Central memory CD4-positive, alpha-beta T cell (primary cell): ENCODE measurements at places on chromosomes 1 and 21.

- no peak for DNase-seq
Measured at GRCh38 chr21:46385846-46386733, 62.1 kb downstream of the PCNT start.

- no peak for DNase-seq
Measured at GRCh38 chr1:60091195-60091715, 17.7 kb upstream of the C1orf87 start.

DNA sequence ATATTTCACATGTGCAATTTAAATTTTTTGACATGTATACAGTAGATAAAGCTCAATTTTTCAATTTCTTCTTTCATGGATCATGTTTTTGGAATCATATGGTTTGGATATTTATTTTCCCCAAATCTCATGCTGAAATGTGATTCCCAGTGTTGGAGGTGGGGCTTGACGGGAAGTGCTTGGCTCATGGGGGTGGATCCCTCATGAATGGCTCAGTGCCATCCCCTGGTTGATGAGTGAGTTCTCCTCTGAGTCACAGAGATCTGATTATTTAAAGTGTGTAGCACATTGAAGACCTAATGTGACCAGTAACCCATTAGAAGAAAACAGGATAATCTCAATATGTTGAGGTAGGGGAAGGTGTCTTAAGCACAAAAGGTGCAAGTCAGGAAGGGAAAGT is 9.1 kb upstream of the IFI16 start:
- no peak for DNase-seq

DNA sequence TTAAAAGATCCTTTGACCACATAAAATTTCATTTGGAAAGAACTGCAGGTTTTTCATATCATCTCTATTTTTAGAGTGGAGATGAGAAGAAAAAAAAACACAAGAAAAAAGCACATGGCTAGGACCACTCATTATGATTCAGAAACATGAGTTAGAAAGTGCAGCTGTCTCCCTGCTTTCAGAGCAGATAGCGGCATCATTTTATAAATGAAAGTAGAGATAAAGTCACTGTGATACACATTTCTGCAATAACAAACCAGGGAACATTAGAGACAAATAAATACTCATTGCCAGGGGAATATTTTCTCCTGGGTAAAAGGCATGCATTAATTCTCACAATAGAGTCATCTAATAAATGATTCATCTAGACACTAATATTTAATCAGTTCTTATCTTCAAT is 87.5 kb upstream of the PLPPR4 start:
- no peak for DNase-seq

- peak; percentile 43 for DNase-seq
Measured at GRCh38 chr21:38733972-38734546, 71.7 kb upstream of the ETS2 start.

GRCh38 chr1:151282883-151283725 is 1.0 kb downstream of the ZNF687 start:
- DNase-seq = peak; percentile 23

GRCh38 chr1:5739561-5740078 is 252.6 kb downstream of the NPHP4 start:
- DNase-seq = no peak
